ENCODE measurements at places on chromosomes 5 and 9.

GRCh38 chr9:13960011-13960765 lies 353.8 kb downstream of the NFIB start:
- H3K27me3 ChIP-seq: no peaks in the 10 kb centered on the region
- H3K4me1 ChIP-seq: no peaks in the 10 kb centered on the region
- no peak overlapping the region for H3K4me3 ChIP-seq
- DNase-seq: no peak

GRCh38 chr9:100714372-100715099 lies 136.7 kb downstream of the CAVIN4 start:
- H3K4me1 ChIP-seq: no peaks in the 10 kb centered on the region
- peak; percentile 64 for DNase-seq
- H3K27ac ChIP-seq: no peak overlapping the region
- H3K27me3 ChIP-seq: peaks cover 11% of the 10 kb centered on the region
- H3K36me3 ChIP-seq: no peaks in the 10 kb centered on the region

DNA sequence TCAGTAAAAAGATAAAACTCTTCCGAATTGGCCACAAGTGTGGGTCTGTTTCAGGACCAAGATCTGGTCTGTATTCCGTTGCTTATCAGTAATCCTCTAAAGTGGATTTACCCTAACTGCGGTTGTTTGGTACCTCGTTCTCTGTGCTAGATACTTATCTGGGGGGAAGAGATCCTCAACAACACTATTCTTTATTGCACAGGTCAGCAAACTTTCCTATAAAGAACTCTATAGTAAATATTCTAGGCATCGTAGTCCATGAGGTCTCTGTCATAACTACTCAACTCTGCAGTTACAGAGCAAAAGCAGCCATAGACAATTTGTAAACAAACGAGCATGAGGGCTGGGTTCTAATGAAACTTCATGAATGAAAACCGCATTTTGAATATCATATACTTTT lies 335.8 kb upstream of the KIF2A start:
- no peak for DNase-seq
- H3K36me3 ChIP-seq: no peaks in the 10 kb centered on the region
- no peak overlapping the region for H3K4me3 ChIP-seq
- H3K27me3 ChIP-seq: no peaks in the 10 kb centered on the region
- H3K4me1 ChIP-seq: no peaks in the 10 kb centered on the region
- H3K27ac ChIP-seq: no peak overlapping the region

DNA sequence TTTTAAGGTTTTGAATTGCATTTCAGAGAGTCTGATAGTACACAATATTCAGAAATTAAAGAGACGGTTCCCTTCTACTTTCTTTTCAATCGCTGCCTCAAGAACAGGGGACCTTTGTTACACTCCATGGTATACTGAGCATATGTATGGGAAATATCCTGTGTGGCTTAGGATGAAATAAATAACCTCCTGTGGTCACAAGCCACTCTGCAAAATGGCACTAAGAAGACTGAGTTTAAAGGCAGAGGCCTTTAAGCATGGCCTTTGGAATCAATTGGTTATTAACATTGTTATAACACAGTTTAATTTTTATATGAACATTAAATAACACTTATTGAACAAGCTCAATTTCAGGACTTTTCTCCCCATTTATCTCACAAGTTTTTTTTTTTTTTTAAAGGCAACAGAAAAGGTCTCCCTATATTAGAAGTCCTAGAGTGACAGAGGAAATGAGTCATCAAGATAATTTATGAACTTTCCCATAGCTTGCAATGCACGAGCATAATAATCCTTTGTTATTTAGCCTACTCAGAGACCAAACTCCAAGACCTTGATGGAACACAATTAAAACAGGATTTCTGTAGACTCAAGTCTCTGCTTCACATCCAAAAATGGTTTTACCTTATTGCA lies 341.9 kb downstream of the TMEM167A start:
- H3K27me3 ChIP-seq: no peaks in the 10 kb centered on the region
- H3K4me1 ChIP-seq: peaks cover 10% of the 10 kb centered on the region
- DNase-seq: no peak
- H3K27ac ChIP-seq: no peak overlapping the region
- no peak overlapping the region for H3K4me3 ChIP-seq
- H3K36me3 ChIP-seq: no peaks in the 10 kb centered on the region

DNA sequence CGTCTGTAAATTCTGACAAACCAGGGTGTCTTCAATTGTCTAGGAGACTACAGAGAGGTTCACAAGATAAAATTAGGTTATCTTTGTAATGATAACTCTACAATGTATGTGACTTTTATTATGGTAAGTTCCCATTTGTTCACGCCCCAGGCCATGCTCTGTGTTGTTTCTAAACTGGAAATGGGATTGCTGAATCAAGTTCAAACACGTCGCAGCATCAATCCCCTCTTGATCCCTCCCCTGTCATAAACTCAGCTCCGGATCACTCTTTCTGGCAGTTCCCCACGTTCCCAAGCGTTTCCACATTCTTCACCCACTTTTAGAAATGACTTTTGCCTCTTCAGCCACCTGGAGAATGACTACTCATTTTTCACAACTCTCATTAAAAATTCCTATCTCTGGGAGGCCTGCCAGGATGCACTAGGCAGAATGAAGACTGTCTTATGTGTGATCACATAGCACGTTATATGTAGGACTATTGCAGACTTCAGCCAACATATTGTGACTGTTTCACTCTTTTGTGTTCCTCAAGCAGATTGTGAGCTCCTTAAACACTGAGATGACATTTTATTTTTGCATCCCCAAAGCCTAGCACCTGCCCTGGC lies 1124.2 kb upstream of the WWC1 start:
- no peaks in the 10 kb centered on the region for H3K27me3 ChIP-seq
- H3K27ac ChIP-seq: no peak overlapping the region
- no peaks in the 10 kb centered on the region for H3K4me1 ChIP-seq
- H3K4me3 ChIP-seq: no peak overlapping the region
- no peaks in the 10 kb centered on the region for H3K36me3 ChIP-seq

DNA sequence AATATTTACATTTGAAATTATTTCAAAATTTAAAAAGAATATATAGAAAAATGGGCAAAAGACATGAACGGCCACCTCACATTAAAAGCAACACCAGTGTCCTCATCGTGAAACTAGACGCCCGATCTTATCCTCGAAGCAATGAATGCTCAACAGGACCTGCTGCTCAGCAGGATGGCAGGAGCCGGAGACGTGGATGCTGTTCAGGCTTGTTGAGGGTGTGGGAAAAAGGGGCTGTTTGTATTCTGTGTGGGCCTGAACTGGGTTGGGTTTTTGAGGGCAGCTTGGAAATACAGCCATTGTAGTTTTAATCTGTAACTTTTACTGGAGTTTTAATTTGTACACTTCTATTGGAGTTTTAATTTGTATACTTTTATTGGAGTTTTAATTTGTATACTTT lies 20.3 kb downstream of the EXOC3 start:
- H3K36me3 ChIP-seq: peaks cover 61% of the 10 kb centered on the region
- no peaks in the 10 kb centered on the region for H3K27me3 ChIP-seq
- H3K4me1 ChIP-seq: peaks cover 58% of the 10 kb centered on the region
- peak overlapping the region; percentile 94 for H3K27ac ChIP-seq
- no peak for DNase-seq

- no peaks in the 10 kb centered on the region for H3K36me3 ChIP-seq
- no peaks in the 10 kb centered on the region for H3K4me1 ChIP-seq
- no peaks in the 10 kb centered on the region for H3K27me3 ChIP-seq
- H3K4me3 ChIP-seq: no peak overlapping the region
- H3K27ac ChIP-seq: no peak overlapping the region
Observed at GRCh38 chr5:31049936-31050704, 143.4 kb upstream of the CDH6 start.

DNA sequence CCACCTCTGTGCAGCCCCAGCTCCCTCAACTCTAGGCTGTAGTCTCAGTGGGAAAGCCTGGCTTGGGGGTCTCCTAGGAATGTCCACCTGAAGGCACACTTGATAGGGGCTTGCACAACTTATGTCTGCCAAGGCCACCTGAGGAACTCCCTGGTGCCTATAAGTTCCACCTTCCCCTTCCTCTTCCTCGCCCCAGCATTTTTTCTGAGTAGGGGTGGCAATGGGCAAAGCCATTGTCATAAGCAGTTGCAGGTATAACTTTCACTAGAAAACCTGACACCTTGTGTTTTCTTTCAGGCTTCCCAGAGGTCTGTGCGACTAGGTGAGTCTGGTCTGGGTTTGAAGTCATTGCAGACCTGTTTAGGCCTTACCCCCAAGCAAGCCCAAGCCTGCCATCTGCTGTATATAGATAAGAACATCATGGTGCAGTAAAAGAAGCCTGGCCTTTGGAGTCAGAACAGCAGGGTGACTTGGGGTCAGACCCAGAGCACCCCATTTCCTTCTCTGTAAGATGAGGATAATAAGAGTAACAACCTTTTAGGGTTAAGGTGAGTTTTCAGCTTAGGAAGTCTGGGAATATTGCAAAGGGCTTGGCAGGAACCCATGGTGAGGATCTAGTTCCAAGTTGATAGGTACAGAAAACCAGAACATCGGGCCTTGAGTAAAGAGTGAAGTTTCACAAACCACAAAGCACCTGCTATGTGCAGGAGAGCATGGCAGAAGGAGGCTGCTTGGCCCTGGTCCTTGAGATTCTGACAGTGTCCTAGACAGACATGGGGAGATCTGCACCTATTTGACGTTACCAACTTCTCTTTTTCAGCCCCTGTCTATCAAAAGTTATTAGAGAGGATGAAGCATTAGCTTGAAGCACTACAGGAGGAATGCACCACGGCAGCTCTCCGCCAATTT lies 33.8 kb downstream of the TGFBI start:
- no peaks in the 10 kb centered on the region for H3K27me3 ChIP-seq
- peak; percentile 34 for DNase-seq
- H3K4me3 ChIP-seq: no peak overlapping the region
- H3K4me1 ChIP-seq: no peaks in the 10 kb centered on the region
- H3K27ac ChIP-seq: no peak overlapping the region
- no peaks in the 10 kb centered on the region for H3K36me3 ChIP-seq

All from activated CD8-positive, alpha-beta T cell treated with anti-CD3 and anti-CD28 coated beads for 36 hours (primary cell).